ENCODE measurements at places on chromosomes 11 and 22.

DNA sequence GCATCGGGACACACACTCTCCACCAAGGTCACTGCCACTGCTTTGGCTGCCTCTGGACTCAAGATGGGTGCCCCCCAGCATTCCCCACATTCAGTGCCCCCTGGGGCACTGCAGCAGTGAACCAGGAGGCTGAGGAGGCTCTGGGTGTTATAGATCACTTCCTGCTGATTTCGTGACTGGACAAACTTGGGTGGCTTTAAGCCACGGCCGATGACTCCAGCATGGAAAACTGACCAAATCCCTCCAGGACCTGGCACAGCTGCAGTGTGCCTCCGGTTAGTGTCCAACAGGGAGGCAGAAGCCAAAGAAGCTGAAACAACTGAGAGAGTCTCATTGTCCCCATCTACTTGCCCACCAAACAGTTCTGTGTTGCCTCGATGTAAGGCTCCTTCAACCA is 1.2 kb upstream of the GANAB start:
- DNase-seq, result no peak

DNA sequence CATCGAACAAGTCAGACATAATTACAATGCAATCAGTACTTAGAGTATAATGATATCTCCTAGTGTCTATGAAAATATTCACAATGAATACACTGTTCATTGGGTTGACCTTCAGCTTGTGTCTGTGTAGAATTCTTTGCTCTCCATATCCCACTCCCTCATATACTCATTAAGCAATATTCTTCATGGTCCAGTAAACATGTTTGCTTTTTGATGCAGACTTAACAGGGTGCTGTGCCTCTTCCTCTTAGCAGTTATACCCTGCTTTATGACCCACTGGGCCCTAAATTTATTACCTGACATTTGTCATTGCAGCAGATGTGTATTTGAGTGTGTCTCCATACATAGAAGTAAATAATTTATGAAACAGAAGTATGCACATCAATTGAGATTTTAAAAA is 352.5 kb upstream of the CCDC179 start:
- no peak for DNase-seq

DNA sequence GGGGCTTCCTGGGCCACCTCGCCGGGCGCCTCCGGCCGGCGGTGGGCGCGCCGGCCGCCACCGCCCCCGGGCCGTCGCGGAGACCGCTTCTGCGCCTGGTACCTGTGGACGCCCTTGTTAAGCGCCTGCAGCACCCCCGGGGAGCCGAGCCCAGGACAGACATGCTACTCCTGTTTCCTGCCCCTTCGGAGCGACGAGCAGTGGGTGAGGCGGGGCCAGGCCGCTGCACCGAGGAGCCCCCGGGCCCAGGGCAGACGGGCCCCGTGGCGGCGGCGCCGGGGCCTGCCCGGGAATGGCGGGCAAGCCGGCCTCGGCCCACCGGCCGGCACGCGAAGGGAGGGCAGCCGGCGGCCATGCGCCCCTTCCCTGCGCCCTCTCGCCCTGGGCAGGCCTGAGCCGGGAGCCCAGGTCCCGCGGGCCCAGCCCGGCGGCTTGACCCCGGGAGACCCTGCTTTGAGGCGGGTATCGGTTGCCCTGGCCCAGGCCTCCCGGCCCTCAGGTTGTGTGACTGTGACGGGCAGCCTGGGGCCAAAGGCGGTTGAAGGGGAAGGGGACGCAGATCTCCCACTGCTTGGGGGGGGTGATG is 789 bp upstream of the KDM2A start:
- peak; percentile 46 for DNase-seq

DNA sequence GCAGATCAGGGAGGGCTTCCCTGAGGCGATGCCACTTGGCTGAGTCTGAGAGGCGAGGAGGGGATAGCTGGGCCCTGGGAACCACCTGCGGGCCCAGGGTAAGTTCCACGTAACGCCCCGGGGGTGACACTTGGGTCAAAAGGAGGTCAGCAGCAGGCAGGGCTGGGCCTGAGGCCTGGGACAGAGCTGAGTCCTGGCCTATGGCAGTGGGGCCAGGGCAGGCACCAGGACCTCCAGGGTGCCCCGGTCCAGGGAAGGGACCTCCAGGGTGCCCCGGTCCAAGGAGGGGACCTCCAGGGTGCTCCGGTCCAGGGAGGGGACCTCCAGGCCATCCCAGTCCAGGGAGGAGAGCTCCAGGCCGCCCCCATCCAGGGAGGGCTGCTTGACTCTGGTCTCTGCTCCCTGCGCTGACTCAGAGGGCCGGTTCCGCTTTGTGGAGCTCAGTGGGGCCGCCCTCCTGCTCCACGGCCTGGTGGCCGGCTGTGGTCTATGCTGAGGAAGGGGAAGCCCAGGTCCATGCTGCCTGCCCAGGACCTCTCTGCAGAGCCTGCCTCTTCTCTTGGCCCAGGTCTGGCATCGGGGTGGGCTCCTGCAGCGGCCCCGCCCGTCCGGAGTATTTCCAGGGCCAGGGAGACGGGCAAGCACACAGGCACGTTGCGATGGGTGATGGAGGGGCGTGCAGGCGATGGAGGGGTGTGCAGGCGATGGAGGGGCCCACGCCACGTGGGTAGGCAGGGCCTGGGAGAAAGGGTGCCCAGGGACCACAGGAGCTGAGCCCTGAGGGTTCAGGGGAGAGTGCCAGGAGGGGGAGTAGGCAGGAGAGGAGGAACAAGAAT is 19.5 kb upstream of the WNT7B start:
- DNase-seq, result no peak

GRCh38 chr11:40337118-40337517 is 1122.3 kb downstream of the LRRC4C start:
- DNase-seq, result no peak

- no peak for DNase-seq
Observed at GRCh38 chr11:82194521-82194920, 539.1 kb downstream of the FAM181B start.

- DNase-seq, result peak; percentile 77
Observed at GRCh38 chr11:765025-765801, 12.1 kb downstream of the GATD1 start.

DNA sequence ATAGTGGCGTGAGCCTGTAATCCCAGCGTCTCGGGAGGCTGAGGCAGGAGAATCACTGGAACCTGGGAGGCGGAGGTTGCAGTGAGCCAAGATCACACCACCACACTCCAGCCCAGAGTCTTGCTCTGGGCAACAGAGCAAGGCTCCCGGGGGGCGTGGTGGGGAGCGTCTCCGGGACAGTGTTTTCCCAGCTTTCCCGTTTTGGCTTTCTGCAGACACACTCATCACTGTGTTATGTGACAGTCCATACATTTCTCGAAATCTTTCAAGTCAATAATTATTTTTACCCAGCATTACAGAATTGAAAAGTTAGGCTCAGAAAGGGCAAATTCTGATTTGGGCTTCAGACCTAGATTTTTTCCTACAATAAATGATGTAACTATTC is 31.7 kb downstream of the NEAT1 start:
- DNase-seq, result no peak
